ENCODE measurements at places on chromosomes 16 and 17.

DNA sequence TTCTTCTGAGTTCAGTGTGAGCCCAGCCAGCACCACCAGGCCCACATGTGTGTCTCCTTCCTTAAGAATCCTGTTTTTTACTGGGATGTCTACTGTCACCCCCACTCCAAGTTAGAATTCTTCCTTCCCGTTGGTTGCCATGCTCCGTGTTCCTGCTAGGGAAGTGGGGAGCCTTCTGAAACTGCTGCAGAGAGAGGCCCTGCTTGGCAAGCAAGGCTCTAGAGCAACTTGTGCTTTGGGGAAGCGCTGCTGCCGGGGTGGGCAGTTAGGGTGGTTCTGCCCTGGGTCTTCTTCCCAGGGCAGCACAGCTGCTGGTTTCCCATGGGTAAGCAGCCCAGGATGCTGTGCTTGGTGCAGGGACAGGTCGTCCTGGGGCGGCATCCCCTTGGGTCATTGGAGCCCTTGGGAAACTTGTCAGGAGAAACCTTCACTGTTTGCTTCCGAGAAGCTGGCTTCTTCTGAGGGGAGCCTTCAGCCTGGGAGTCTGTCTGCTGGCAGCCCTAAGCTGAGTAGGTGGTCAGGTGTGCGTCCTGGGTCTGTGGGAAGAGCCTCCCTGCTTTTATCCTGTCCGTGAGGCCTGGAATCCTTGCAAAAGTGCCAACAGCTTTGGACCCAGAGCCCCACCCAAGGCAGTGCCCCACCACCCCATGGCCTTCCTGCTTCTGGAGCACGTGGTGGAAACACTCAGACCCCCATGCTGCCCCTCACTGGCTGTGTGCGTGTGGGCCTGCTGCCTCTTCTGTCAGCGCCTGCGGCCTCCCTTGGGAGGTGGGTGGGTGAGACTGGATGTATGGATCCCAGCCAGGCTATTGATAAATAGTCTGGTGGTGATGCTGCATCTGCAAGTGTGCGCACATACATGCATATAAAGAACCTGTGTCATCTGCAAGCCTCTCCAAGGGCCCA is 71.8 kb downstream of the PLD6 start:
- no peak for DNase-seq

DNA sequence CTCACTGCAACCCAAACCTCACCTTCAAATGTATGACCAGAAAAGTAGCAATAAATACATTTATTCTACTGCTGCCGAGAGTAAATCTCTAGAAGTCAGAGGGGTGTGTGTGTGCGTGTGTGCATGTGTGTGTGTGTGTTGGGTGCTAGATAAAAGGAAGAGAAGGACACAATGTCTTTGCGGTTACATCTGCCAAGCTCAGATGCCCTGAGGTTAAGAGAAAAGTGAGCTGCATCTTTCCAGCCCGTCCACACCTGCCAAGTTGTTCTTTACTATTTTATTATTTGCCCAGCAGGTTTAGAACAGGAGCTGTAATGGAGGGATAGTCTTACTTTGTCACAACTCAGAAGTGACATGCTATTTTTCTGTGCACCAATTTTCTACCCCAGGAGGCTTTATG is 54.5 kb upstream of the ANKFN1 start:
- DNase-seq = no peak

DNA sequence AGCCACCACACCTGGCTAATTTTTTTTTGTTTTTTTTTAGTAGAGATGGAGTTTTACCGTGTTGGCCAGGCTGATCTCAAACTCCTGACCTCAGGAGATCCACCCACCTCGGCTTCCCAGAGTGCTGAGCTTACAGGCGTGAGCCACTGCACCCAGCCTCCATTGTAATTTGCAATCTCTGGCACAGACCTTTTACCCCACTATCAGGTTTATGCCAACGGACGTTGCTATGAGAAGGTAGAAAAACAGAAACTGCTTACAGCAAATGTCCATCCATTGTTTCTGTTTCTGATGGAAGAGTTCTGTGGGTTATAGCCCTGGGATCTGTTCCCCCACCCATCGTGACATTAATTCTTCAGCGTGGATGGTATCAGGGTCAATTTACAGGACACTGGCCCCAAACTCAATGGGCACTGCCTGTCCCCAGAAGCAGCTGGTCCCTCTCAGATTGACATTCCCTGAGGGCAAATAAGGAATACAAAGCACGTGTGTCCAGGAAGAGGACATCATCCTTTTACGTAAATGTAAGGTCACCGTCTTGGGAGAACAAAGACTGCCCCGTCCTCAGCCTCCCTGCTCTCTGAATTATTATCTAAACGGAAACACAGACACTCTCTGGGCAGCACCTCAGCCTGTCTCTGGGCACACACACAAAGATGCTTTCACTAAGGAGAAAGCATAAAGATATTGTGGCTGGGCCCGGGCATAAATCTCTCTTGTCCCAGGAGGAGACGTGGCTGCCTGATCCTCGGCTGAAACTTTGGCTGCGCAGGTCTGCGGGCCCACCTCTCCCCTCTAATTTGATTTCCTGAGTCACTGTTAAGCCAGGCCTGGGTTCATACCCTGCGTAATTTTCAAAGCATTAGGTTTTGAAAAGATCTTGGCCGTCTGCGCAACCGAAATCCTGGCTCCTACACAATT is 5.2 kb downstream of the KCNG4 start:
- no peak for DNase-seq

GRCh38 chr16:71408536-71408935 is 33.3 kb downstream of the TLE7 start:
- DNase-seq = no peak

DNA sequence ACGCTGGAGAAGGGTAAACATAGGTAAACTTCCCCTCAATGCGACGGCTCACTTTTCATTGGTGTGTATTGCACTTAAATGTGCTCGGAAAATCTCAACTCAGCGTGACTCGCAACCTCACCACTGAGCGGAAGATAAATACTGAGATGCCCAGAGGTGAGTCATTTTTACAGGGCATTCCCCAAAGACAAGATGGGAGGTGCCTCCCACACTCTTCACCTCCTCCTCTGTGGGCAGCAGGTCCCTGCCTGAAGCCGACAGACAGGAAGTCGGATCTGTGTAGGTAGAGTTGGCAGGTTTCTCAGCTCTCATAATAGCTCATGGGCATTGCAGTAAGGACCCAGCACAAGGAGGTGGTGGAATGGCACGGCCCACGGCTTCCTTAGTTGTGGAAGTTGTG is 274.6 kb upstream of the HSBP1 start:
- no peak for DNase-seq
